ENCODE measurements at places on chromosomes 5 and 9. TPM values are rescaled to one million over a fixed set of nuclear protein-coding genes. Genes with fewer than 3 reads are reported as not detected.

Gene AMBP
- total RNA-seq = 0.99 TPM

Gene SIT1
- total RNA-seq = 0.52 TPM

Gene ABO
- total RNA-seq = 25.4 TPM

DNA sequence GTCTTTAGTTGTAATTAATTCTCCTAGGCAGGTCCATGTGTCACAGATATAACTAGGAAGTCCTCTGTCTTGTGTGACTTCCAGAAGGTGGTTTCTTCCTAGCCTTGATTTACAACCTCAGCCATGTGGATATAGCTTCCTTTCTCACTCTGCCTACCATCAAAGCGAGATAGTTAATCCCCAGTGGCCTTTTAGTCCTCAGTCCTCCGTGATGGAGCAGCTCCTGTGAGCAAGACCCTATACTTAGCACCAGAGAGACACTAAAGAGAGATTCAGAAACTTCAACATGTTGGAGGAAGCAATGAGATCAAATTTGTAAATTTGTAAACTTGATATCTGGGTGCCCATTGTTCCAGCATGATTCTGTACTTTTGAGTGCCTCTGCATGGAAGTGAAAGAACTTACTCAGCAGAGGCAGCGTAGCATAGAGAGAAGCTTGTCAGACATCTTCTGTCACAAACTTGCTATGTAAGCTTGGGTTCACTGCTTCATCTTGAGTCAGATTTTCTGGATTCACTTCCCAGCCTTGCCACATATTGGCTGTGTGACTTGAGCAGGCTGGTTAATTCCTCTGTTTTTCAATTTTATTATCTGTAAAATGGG is 170.2 kb upstream of the NR3C1 start:
- DNase-seq = no peak

Gene RANBP17
- total RNA-seq = 29.3 TPM

DNA sequence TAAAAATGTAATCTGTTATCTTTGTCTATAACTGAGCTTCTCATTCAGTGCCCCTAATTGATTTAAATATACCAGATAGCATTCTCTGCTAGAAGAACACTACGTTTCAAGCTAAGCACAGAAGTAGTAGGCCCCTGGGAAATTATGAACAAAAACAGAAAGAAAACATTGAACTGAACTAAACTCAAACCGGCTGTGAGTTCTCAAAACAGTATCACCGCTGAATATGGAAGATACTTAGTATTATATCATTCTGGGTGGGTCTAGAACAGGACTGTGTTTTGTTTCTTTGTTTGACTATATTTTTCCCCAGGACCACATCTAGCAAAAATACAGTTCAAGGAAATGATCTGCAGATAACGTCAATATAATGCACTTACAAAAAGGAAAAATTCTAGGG is 95.1 kb upstream of the HMHB1 start:
- no peak for DNase-seq

DNA sequence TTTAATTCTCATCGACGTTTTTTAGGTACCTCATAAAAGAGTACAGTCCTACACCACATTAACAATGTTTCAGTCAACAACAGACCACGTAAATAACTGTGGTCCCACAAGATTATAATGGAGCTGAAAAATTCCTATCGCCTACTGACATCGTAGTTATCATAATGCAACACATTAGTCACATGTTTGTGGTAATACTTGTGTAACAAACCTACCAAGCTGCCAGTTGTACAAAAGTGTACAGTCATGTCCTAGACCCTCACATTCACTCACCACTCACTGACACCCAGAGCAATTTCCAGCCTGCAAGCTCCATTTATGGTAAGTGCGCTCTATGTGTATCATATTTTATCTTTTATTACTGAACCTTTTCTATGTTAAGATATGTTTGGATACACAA is 16.8 kb downstream of the GNAQ start:
- DNase-seq = no peak

Gene IL31RA
- not detected for total RNA-seq

Gene HMCN2
- 9.5 TPM for total RNA-seq

DNA sequence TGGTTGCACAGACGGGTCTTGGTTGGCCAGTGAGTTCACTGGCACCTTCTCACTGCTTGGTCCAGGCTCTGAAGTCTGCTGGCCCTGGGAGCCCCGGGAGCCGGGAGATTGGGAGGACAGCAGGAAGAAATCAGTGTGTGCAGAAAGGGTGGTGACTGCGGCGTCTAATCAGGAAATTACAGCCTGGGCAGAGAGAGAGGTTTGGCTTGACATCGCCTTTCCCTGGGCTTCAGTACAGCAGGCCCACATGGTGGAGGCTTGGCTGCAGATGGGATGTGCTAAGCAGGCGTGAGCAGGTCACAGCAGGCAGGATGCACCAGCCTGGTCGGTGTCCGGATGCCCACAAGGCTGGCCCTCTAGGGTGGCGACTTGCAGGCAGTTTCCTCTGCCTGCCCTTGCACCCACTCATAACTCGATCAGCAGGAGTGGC is 17.2 kb downstream of the PITX1 start:
- DNase-seq = peak; percentile 41

Measured in ureter (tissue), 1 donor.